Fibroblast of upper back skin (primary cell): ENCODE measurements at places on chromosomes 1 and 21.

- no peak for DNase-seq
Measured at GRCh38 chr1:219564109-219564508, 48.8 kb downstream of the ZC3H11B start.

- DNase-seq = peak; percentile 42
Measured at GRCh38 chr21:41926117-41926806, 27.6 kb downstream of the C2CD2 start.

- DNase-seq = peak; percentile 31
Measured at GRCh38 chr1:69991644-69992043, 213.7 kb downstream of the LRRC40 start.

DNA sequence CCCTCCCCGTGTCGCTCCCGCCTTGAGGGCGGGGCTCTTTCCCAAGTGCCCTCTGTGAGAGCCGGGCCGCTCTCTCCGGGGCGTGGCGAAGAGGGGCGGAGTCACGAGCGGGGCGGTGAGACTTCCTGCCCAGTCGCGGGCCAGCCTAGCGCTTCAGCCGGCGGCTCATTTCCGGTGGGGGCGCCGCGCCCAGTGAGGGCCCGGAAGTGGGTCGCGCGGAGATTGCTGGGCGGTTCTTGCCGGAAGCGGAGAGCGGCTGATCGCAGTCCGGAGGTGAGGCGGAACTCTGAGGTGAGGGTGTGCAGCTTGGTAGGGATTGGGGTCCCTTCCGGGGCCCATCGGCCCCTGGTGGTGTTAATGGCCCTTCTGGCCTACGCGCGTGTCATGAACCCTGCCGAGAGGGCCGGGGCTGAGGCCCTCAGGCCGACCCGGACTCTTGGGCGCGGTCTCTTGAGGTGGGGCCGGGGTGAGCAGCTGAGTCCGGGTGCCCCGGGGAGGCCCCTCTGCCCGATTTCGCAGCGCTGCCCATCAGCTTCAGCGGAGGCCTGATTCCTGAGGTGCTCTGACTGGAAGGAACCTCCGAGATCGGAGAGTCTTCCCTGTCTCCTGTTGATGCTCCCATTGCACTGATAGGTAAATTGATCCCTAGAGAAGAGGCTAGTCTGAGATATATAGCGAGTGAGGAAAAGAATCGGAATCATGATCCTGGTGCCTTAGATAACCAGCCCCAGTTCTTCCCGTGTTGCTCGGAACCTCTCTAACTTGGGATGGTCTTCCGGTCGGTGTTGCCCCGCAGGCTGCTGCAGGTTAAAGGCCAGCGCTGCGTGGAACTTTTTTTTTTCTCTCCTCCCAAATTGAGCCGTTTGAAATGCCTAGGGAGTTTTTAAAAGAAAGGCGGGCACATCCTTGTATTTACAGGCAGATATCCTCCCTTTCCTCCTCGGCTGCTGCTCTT is at the start of gene CAP1:
Gene CAP1, plus strand, starts transcription at position 219 of the 955 bp plus-strand sequence. CDS start 18,618 bp downstream, outside the sequence.
- peak; percentile 99 for DNase-seq

GRCh38 chr1:232570007-232570406 is 59.9 kb downstream of the SIPA1L2 start:
- no peak for DNase-seq

- DNase-seq = no peak
Measured at GRCh38 chr1:64396817-64397216, 73.1 kb upstream of the CACHD1 start.

GRCh38 chr21:14773777-14774345 is 227.7 kb upstream of the SAMSN1 start:
- peak; percentile 11 for DNase-seq

DNA sequence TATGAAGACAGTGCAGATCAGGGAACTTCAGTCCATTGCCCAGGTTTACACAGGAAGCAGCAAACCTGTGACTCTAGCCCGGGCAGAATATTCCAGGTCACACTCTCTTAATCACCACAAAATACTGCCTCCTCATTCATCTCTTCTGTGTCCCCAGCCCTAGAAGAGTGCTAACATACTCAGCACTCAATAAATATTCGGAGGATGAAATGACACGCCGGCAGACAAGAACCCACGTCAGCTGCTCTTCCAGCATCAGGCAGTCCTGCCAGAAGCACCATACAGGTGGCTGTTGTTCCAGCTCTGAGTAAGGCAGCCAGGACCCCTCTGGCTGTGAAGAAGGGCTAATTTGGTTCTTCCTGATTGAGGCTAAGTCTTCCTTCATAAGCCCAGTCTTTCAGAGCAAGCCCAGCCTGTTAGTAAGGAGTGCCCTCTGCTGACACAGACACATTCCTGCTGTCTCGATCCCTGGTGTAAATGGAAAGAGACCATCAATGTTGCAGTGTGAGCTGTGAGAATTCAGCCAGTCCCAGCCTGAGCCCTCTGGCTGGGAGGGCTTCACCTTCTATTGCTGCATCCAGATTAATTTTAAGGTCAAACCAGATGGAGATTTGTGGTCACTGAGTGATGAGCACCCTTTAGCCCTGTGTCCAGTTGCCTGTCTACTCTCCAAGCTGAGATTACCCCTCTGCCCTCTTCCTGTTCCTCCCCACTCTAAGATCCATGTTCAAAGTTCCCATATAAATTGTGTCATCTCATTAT is 45.0 kb upstream of the KIRREL1 start:
- DNase-seq = peak; percentile 42

GRCh38 chr1:14733048-14733778 is 134.7 kb downstream of the KAZN start:
- DNase-seq = no peak

GRCh38 chr1:9442278-9442846 is 96.9 kb upstream of the SLC25A33 start:
- DNase-seq = peak; percentile 56

DNA sequence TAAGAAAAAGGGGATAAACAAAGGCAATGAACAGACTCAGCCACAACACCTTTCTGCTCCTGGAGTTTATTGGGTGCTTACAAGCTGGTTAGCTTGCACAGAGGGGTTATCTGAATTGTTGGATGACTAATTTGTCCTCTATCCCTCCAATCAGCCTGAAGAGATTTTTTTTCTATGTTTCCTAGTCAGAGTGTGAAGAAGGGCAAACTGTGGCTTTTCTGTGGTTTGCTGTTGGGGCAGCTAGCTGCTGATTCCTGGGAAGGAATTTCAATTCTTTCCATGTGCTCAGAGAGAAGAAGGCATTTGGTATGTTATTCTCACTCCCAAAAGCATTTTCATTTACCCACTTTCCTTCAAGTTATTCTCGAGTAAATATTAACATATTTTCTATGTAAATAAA is 48.6 kb downstream of the PCP4 start:
- DNase-seq = peak; percentile 14

GRCh38 chr21:38454161-38454560 is 44.1 kb downstream of the ERG start:
- DNase-seq = no peak

DNA sequence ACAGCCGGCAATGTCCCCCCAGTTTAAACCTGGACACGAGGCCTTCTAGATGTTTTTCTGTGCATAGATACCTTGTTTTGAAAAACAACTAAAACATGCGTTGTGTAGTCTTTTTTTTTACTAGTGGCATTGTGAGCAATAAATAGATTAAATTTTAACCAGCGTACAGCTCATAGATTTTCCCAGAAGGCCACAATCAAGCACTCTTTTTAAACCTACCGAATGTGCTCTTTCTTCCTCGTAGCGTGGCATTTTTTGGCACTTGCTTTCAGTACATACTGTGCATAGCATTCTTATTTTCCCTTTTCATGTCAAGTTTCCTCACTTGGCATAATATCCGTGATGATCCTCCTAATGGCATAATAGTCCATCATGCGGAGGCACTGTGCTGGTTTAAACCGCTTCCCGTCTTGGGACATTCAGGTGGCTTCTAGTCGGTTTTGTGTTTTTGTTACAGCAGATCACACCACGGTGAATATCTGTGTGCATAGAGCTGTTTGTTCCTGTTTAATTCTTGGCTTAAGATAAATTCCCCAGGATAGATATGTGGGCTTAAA is 95.3 kb downstream of the PDE9A start:
- no peak for DNase-seq

- no peak for DNase-seq
Measured at GRCh38 chr1:202953392-202953791, 4.7 kb downstream of the ADIPOR1 start.

- peak; percentile 26 for DNase-seq
Measured at GRCh38 chr1:156816561-156817328, at the start of gene SH2D2A. Gene SH2D2A, minus strand, starts transcription at chr1:156816848. Its CDS starts 140 bp downstream, at chr1:156816708.

- DNase-seq = peak; percentile 2
Measured at GRCh38 chr21:44407493-44407892, 47.8 kb upstream of the LRRC3 start.

GRCh38 chr1:2190491-2190976 is 4.0 kb downstream of the FAAP20 start:
- DNase-seq = no peak

DNA sequence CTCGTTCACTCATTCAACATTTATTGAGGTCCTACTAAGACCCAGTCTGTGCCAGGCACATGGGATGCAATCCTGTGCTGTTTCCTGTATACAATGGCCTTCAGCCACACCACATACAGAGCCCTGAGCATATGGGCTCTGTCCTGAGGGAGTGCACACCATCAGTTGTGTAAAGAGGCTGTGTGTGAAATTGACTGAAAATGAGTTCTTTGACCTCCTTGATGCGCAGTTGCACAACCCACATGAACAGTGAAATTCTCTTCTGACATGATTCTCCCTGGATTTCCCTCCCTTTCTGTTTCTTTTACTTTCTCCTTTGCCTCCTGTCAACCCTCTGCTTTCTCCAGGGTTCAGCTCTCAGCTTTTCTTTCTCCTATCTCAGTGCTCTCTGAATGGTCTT is 6.3 kb upstream of the SYT6 start:
- DNase-seq = no peak

DNA sequence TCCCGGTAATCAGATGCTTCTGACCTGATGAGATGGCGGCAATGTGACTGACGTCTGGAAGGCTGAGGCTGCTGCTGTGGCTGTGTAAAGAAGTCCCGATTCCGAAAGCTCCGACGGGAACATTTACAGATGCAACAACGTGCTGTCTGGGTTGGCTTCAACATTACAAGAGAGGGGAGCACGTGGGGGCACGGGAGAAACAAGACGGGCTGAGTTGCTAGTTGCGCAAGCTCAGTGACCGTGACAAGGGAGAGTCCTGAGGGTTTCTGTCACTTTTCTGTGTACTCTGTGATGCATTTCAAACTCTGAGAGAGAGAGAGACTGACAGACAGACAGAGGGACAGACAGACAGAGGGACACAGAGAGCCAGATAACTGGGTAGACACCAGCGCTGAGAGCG is 25.6 kb upstream of the LRRC47 start:
- DNase-seq = no peak

GRCh38 chr1:19949016-19949415 is 25.6 kb upstream of the PLA2G2E start:
- peak; percentile 60 for DNase-seq

DNA sequence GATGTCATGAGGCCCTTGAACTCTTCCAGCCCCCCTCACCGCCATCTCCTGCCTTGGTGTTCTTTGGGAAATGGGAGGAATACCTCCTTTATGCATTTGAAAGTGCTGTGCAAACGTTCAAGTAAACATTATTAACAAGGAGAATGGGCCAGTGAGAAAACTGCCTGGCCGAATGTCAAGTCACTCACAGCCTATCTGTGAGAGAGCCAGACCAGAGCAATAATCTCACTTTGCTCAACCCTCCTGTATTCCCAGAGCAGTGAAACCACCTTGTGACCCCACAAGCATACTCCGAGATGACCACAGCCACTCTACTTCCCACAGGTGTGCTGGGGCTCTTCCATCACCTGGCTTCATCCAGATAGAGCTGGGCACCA is 5.2 kb downstream of the TAL1 start:
- DNase-seq = no peak
